Cerebellar nuclear complex (tissue), 1 donor: ENCODE measurements at places on chromosomes 3 and 15.

DNA sequence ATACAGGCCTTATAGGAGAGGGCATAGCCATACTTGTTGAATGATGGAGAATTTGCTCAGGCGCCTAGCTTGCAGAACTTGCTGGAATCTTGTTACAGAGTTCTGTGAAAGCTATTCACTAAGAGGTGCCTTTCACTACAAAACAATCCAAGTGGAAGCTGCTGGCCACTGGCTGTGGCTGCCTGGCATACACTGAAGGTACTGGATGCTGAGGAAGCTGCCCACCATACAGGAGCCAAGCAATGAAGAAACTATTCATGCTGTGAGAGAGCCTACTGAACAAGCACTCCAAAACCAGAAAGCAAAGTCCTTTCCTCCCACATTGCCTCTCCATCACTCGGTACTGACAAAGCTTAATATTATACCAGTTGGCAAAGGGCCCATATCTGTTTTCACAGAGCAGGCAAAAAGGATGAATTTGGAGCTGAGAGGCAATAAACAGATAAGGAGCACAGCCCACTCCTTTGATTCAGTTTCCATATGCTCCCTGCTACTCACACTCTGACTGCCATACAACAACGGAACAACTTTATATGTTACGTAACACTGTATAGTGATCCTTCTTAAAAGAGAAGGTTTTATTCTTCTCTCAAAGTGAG lies 192.6 kb upstream of the ALCAM start:
- no peak for DNase-seq

- DNase-seq: no peak
These were observed 3.1 kb downstream of the KAT2B start for GRCh38 chr3:20043396-20043795.

DNA sequence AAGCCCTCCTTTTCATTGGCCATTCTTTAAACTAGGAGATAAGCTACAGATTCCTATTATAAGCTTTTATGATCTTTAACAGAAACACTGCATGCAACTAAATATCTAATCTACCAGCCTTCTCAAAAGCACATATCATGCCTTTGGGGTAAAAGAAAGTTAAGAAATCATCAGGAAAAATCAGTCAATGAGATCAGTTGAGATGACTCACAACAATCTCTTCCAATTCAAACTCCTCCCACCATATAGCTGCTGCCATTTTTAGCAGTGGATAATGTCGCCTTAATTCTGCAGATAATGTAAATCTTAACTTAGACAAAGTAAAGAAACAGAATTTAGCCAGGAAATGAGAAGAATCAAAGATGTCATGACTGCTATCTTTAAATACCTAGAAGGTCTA lies 135.2 kb upstream of the BCL6 start:
- no peak for DNase-seq

DNA sequence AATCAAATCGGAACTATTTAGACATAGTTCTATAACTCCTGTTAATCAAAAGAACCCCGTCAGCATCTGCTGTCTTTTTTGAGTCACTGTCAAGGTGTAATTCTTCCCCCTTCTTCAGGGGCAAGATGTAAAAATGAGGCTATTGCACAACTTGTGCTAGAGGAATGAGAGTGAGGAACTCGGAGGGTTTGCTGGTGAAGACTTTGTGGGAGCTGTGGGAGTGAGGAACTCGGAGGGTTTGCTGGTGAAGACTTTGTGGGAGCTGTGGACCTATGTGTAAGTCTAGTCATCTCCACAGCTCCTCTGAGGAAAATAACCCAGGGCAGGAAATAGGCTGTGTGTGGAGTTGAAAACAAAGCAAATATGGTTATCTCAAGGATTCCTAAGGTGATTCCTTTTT lies 2.5 kb upstream of the CERS3 start:
- DNase-seq: no peak

GRCh38 chr15:70932397-70932796 lies 39.8 kb downstream of the LRRC49 start:
- no peak for DNase-seq

GRCh38 chr3:16075647-16076046 lies 98.8 kb upstream of the GALNT15 start:
- no peak for DNase-seq

DNA sequence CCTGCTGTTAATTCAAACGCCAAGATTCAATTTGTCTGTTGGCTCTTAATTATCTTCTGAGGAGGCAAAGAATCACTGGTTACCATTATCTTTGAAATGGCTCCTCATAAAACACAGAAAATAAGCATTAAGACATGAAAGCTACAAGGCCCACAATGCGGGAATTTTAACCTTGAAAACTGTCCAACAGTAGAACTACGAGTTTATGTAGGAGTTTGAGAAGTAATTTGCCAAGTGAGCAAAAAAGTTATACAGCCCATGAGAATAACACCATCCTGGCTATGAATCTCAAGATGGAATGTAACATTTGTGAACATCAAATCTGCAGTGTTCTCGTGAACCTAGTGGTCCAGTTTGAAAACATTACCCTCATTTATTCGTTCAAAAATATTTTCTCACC lies 172.5 kb downstream of the ALDH1A2 start:
- no peak for DNase-seq

DNA sequence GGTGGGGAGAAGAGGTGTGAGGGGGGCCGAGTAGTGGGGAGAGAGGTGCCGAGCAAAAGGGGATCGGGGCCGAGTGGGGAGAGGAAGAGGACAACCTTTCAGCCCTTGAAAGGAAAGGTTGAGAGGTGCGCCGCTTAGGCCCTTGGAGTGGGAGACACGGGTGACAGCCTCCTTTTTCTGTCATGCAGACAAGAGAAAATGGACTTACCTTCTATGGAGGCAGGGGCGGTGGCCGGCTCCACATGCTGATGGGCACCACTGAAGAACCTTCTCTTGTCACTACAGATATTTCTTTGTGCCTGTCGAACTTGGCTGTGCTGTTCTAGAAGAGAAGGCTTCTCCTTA lies 421 bp downstream of the KLHL18 start:
- no peak for DNase-seq

DNA sequence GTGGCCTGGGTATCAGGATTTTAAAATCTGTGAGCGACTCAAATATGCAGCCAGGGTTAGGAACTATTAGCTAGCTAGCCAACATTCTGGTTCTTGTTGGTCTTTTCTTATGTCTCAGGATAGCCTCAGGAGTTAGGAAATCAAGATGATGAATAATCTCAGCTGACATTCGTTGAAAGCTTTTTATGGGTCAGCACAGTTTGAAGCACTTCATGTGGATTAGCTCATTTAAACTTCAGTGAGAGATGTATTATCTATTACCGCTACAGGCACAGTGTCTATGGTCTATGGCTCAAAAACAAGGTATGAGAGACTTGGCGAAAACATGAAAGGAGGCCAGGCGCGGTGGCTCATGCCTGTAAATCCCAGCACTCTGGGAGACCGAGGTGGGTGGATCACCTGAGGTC lies 187.5 kb upstream of the THRB start:
- no peak for DNase-seq

- no peak for DNase-seq
These were observed 37.6 kb downstream of the ERICH6 start for GRCh38 chr3:150666167-150666566.

- DNase-seq: no peak
These were observed 78.6 kb upstream of the PFN2 start for GRCh38 chr3:150049317-150049716.

GRCh38 chr3:27289769-27290413 lies 79.3 kb downstream of the NEK10 start:
- DNase-seq: no peak

DNA sequence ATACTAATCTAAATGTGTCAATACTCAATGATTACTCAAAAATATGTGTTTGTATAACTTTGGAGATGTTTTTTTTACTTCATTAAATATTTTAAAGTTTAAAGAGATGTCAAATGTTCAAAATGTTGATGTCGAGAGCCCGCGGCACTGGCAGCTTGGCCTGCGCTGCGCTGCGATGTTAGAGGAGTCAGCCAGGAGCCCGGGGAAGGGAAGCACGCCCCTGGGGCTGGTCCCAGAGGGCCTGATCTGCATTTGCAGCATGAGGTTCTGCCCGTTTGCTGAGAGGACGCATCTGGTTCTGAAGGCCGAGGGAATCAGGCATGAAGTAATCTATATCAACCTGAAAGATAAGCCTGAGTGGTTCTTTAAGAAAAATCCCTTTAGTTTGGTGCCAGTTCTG lies 66.4 kb upstream of the ATP2C1 start:
- DNase-seq: no peak

DNA sequence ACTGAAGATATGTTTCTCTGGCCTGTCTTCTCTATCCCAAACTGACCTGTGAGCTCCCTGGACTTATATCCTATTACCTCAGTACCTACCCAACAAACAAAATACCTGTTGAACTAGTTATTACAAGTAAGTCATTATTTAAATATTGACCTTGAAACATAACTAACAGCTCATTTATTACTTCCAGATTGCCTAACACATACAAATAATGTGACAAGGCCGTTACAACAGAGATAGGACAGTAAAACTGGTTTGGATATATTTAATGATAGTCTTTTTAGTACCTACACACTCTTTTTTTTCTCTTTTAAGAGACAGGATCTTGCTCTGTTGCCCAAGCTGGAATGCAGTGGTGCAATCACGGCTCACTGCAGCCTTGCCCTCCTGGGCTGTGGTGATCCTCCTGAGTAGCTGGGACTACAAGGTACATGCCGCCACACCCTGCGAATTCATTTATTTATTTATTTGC lies 145.0 kb downstream of the ADAM10 start:
- no peak for DNase-seq

- DNase-seq: no peak
These were observed 266.1 kb downstream of the ADAMTSL3 start for GRCh38 chr15:83919978-83920510.

GRCh38 chr15:38996111-38996631 lies 431.6 kb upstream of the RASGRP1 start:
- no peak for DNase-seq

GRCh38 chr3:194364314-194364651 lies 5.3 kb downstream of the LRRC15 start:
- DNase-seq: no peak

- no peak for DNase-seq
These were observed 123.6 kb upstream of the GALNT15 start for GRCh38 chr3:16050641-16051467.

- no peak for DNase-seq
These were observed 191.8 kb upstream of the CGNL1 start for GRCh38 chr15:57184502-57184901.

GRCh38 chr3:187196573-187197334 lies 532 bp upstream of the RTP1 start:
- no peak for DNase-seq
